ENCODE measurements at places on chromosomes 2 and 18. TPM values are rescaled to one million over a fixed set of nuclear protein-coding genes. Genes with fewer than 3 reads are reported as not detected.

ANKRD62 gene
- not detected for total RNA-seq

CHST10 gene
- 8.3 TPM for total RNA-seq

MC4R gene
- total RNA-seq = not detected

HOXD8 gene
- 1.6 TPM for total RNA-seq

SPP2 gene
- total RNA-seq = not detected

CYP1B1 gene
- 23.0 TPM for total RNA-seq

MERTK gene
- total RNA-seq = 0.14 TPM

TTC21B gene
- 25.4 TPM for total RNA-seq

ARHGAP15 gene
- total RNA-seq = 0.09 TPM

BMP10 gene
- total RNA-seq = not detected

METTL8 gene
- 6.4 TPM for total RNA-seq

CHST9 gene
- total RNA-seq = not detected

TXNDC2 gene
- total RNA-seq = under 0.01 TPM

ALPI gene
- total RNA-seq = not detected

VWA3B gene
- total RNA-seq = 0.09 TPM

BOK gene
- total RNA-seq = 12.9 TPM

RIOK3 gene
- 76.2 TPM for total RNA-seq

KLHL29 gene
- 3.4 TPM for total RNA-seq

TTL gene
- total RNA-seq = 14.4 TPM

CCL20 gene
- total RNA-seq = 0.28 TPM
